ENCODE measurements at places on chromosomes 2 and 18.
A peak's percentile ranks its signal among the peaks of the same experiment; 100 is the strongest.

DNA sequence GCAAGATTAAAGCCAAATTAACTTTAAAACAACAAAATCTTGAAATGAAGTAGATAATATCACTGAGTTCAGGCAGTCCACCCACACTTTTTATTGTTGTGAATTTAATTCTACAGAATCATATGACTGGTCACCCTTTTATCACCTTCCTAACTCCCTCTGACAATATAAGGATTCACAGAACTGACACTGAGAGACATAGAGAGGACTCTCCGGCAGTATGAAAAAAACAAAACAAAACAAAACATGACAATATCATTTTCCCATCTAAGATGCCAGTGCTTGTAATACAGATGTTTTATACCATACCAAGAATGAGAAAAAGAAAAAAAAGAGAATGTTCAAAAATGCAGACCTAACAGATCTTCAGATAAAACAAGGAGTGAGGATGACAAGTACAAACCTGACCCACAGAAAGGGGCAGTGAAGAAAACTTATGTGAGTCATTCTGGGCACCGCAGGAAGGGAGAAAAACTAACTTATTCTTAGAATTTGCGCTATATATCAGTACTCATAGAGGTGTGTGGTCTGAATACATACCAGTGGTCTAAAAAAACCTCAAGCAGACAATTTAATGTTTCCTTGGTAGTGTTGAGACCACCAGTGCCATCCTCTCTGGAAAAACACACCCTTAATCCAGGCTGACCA is 136.6 kb downstream of the ZAP70 start:
- peak; percentile 44 for DNase-seq

DNA sequence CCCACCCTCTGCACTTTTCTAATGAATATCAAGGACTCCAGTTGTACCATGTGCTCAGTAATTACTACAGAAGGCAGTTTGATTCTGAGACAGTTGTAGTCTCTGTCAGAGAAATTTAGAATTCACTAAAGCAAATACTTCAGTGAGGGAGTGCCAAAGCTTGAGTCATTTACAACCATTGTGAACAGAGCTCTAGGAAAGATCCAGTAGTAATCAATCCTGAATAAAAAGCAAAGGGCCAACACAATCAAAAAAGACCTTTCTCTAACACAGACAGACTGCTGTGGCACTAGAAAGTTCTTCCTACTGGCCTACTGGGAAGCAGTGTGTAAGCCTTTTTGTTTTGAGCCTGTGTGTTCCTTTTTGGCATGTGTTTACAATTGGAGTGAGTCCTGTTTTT is 135.6 kb upstream of the UNC80 start:
- no peak for DNase-seq

DNA sequence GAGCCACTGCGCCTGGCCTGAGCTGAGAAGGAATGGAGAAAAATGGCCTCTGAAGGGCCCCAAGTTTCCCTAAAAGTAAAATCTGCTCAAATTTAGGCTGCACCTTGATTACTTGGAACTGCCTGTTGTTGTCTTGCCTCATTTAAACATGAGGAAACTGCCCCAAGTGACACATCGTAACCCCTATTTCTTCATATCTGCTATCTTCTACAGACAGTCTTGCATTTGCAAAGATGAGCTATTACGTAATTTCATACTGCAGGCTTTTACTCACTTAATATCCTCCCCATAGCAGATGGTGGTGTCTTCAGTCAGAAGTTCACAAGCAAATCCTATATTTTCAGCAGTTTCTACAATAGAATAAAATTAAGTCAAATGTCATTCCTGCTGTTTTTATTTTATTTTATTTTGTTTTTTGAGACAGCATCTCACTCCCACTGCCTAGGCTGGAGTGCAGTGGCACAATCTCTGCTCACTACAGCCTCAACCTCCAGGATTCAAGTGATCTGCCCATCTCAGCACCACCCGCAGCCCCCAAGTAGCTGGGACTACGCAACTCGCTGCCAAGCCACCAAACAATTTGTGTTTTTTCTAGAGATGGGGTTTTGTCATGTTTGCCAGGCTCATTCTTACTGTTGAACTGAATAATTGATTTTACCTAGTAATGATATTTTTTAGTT is 45.3 kb upstream of the NARS1 start:
- no peak for DNase-seq

DNA sequence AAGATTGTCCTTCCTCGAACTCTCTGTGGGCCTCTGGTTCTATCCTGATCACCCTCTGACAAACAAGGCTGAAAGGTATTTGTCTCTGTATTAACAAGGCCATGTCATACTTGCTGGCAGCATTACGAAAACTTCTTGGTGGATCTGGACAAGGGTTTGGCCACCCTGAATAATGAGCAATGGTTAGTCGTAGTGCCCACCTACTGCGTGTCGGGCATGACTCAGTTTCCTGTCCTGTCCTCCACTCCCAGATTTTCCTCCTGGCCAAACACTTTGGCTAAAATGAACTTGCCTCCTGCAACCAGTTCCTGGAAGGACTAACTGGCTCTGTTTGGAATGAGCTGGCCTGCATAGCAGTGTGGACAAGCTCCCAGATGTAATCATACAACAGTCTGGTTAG is 198.5 kb upstream of the SMIM21 start:
- no peak for DNase-seq

GRCh38 chr2:138964418-138964817 is 184.2 kb upstream of the NXPH2 start:
- no peak for DNase-seq

DNA sequence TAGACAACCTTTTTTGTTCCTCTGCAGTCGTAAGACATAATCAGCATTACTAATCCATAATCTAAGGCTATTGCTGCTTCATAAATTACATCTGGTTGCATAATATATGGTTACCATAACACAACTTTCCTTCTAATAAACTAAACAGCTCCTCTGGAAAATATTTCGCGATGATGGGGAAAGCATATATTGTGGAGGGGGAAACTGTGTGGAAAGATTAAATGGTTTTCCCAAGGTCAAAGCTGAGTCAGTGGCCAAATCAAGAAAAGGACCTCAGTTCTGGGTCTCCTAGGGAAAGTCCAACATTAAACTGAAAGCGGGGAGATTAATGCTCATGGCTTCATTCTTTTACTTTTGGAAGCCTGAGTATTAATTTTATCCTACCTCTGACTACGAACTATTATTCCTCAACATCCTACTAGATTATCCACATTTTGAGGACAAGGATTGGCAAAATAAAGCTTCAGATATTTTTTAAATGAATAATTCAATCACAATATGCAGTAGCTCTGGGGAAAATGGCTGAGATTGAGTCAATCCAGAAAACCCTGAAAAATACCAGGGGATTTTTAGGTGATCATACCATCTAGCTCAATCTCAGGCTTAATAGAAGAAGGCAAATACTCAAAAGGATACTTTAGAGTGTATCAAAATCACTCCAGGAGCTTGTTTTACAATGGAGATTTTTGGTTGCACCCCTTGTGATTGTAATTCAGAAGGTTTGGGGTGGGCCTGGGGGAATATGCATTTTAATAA is 33.8 kb upstream of the STK17B start:
- DNase-seq, result no peak

GRCh38 chr18:48847807-48848486 is 102.8 kb downstream of the SMAD7 start:
- no peak for DNase-seq

GRCh38 chr2:17164550-17164949 is 353.7 kb downstream of the RAD51AP2 start:
- no peak for DNase-seq

- no peak for DNase-seq
Measured at GRCh38 chr2:201538025-201538424, 86.5 kb downstream of the STRADB start.

- no peak for DNase-seq
Measured at GRCh38 chr2:70724366-70724765, 43.6 kb downstream of the ADD2 start.

GRCh38 chr2:149715005-149715592 is 127.5 kb upstream of the MMADHC start:
- DNase-seq, result no peak

DNA sequence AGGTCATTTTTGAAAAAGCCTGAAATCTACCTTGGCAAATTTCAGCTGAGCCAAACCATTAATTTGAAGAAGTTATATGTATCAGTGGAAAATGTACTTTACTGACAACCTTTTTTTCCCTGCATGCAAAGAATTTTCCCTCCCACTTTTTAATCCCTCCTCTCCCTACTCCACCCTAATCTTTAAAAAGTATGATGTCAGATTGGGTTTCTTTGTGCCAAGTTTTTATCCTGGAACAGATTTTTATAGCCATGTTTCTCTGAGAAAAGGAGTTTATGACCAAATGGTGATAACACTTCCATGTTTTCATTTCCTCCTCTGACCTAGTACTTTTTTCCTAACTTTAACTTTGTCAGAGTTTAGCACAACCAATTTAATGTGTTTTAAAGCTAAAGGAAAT is 250.3 kb upstream of the FOSL2 start:
- DNase-seq, result no peak

- DNase-seq, result no peak
Measured at GRCh38 chr18:13604786-13605185, 121.6 kb downstream of the FAM210A start.

- DNase-seq, result no peak
Measured at GRCh38 chr2:238099714-238100048, 459 bp upstream of the ESPNL start.

DNA sequence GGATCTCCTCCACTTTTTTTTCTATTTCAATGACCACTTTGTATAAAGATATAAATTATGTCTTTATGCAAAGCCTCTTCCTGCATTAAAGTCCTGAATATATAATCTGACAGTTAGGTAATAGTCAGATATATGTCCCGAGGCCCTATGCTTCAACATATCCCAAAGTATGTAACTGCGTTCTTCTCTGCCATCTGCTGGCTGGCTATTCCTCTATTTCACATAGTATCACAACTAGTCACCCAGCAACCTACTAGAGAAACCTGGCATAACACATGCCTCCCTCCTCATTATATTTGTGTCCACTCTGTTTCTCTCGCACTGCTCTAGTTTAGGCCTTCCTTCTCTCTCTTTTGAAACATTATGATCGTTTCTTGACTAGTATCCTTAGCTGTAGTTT is 640.8 kb downstream of the DPP10 start:
- DNase-seq, result no peak

- DNase-seq, result no peak
Measured at GRCh38 chr2:191187105-191187829, 36.5 kb upstream of the STAT4 start.

DNA sequence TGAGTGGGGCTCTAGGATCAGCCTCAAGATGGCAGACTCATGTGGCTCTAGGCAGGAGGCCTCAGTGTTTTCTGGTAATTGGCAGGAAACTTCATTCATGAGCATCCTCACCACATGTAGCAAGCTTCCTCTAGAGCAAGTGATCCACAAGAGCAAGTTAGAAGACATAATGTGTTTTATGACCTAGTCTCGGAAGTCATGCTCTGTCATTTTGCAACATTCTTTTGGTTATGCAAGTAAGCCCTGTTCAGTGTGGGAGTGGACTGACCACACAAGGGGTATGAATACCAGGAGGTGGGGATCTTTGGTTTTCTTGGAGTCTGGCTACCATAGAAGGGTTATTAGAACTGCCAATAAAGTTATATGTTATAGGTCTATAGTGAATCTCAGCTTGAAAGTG is 66.8 kb upstream of the STK39 start:
- no peak for DNase-seq

GRCh38 chr2:134217924-134218323 is 35.9 kb upstream of the MGAT5 start:
- peak; percentile 66 for DNase-seq

DNA sequence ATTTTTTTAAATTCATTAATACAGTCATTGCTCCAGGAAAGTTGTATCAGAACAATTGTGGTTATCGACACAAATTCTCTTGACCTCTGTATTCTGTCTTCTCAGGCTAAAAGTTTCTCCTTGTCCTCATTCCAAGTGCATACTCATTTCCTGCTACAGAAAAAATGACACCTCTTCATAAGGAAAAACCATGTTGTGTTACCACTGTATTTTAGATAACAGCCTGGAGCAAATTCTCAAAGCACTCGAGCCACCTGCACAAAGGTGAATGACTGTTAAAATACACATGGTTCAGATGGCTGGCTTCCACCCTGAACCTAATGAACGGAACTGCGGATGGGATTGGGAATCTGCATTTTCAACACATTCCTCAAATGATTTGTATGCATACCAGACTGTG is 586.5 kb downstream of the EPHA4 start:
- DNase-seq, result no peak

DNA sequence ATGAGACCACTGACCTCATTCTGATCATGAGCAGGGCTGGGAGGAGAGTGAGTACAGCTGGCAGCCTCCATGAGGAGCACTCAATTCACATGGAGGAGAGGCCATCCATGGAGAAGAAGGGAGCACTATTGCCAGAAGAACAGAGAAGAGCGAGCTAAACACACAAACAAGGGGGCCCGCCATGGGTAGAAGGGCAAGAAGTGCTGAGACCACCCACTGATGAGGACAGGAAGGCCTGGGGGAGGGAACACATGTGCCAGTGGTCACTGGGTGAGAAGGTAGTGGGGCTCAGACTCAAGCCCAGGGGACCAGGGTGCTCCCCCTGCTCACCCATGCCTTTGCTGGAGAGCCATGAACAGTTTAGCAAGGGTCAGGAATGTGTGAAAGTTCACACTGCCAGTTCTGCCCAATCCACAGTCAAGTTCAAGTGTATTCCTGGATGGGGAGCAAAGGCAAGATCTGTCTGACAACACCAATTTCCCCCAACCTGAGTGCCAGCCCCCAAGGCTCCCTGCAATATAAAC is 57.7 kb downstream of the TTC32 start:
- no peak for DNase-seq

DNA sequence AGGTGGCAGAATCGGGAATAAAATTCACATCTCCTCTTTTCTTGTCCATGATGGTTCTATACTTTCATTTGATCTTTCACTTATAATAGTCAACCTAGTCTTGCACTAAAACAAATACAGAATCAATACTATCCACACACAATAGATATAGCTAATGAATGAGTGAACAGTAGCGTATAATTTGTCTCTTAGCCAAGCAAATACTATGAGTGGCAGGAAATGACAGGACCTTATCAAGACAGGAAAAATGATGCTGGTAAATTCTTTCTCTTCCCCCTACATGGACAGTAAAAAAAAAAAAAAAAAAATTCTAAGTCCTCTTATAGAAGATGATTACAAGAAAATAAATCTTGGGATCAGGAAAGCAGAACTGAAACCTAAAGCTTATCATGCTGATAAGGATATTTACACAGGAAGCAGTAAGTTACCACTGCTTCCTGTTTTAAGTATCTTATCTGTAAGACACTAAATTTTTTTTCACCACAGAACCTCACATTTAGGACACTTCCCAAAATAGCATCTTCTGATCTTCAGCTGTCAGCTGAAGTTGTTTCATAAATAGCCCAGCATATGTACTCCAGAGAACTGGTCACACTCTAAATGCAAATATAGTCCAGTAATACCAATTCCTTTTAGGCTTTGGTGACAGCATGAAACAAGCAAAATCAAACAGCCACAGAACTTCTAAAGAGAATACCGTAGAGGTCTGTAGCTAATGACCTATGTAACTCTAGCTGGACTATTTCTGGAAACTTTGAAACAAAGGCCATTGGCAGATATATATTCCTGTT is 27.0 kb downstream of the IRS1 start:
- DNase-seq, result no peak

DNA sequence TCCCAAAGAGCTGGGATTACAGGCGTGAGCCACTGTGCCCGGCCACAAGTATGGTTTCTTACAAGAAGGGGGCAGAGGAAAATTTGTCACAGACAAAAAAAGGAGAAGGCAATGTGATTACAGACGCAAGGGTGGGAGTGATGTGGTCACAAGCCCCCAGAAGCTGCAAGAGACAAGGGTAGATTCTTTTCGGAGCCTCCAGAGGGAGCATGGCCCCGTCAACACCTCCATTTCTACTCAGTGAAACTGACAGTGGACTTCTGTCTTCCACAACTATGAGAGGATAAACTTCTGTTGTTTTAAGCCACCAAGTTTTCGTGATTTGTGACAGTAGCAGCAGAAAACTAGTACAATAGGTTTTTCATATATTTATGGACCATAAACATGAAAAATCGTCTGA is 2.1 kb upstream of the TCF7L1 start:
- peak; percentile 24 for DNase-seq
